ENCODE measurements at places on chromosomes 2 and 18.

- DNase-seq, result no peak
Observed at GRCh38 chr2:154457286-154457685, 241.2 kb upstream of the KCNJ3 start.

DNA sequence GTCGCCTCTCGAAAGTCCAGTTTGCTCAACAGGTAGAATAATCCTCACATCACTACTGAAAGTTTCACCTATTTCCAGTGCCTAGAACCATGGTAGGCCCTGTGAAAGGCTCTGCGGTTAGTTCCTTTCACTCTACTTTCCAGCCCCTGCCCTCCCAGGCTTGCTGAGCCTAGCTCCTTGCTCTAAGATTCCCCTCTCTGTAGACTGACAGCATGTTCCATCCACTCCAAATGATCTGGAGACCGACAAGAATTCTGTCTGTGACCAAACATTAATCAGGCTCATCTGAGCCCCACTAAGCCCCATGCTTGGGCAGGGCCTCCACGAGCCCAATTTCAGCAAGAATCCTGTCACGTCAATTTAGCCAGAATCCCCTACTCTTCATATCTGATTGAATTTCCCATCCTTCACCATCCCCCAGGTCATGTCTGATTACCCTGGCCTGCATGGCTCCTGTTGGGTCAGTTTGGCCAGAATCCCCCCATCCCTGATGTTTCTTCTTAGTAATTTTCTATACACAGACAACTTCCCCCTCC lies 307.0 kb downstream of the ALK start:
- DNase-seq, result no peak

- DNase-seq, result no peak
Observed at GRCh38 chr2:85889627-85890281, 964 bp upstream of the ST3GAL5 start.

GRCh38 chr18:79317703-79318102 lies 78.0 kb upstream of the NFATC1 start:
- DNase-seq, result no peak

- DNase-seq, result no peak
Observed at GRCh38 chr18:36545821-36546427, 248.4 kb downstream of the FHOD3 start.

- peak; percentile 49 for DNase-seq
Observed at GRCh38 chr2:7392076-7392787, 475.0 kb downstream of the RNF144A start.

DNA sequence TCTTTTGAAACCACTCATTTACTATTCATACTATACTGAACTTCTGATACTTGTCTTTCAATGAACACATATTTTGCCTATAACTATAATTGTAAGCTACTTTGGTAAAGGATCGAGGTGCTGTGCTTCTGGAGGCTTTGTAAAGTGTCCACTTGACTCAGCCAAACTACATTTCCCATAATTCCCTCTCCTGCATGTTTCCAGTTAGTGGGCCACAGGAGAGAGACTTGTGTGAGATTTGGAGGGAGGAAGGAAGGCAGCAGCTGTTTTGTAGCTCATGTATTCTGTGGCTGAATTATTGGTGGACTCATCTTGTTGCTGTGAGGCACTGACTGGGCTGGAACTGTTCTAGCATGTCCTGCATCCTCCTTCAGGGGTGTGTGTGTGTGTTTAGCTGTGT lies 328.8 kb downstream of the ARL6IP6 start:
- no peak for DNase-seq

DNA sequence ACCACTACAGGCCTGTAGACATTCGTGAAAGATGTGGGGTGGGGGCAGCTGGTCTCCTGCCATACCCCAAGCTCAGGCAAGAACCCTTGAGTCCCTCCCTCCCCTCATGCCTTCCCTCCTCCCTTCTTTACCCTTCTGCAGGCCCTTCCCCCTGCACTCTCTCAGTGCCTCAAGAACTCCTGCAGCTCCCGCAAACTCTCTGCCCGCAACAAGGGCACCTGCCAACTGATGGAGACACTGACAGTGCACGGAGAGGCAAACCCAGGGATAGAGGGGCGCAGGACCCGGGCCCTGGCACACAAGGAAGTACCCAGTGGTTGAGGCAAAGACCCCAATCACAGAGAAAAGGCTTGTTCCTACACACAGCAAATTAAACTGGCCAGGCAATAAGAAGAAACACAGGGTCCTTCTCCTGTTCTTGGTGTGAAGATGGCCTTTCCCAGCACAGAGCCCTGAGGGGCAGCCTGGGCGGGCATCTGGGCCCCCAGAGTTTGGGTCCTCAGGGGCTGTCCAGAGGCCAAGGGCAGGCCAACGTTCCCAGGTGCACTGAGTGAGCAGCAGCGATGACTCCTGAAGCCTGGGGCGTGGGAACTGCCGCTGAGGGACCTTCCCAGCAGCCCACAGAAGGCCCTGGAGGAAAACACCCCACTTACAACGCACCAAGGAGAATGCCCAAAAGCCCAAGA lies 1.6 kb downstream of the TEKT4 start:
- no peak for DNase-seq

GRCh38 chr2:16470936-16471490 lies 194.6 kb downstream of the CYRIA start:
- DNase-seq, result no peak

DNA sequence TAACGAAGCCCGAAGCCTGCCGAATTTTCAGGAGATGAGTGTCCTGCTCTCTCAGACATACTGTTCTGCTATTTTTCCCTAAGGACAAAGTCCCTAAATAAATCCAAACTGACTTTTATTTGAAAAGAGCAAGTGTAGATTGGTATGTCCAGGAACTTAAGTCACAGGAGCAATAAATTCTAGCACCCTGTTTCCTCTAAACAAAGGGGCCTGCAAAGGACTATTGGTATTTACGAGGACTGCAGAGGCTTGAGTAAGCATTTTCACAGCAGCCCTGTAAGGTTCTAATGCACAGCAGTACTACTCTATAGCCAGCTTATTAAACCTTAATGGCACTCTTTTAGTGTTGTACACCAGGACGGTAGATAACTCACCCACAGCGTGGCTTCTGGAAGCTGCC lies 740.3 kb downstream of the NRXN1 start:
- no peak for DNase-seq

DNA sequence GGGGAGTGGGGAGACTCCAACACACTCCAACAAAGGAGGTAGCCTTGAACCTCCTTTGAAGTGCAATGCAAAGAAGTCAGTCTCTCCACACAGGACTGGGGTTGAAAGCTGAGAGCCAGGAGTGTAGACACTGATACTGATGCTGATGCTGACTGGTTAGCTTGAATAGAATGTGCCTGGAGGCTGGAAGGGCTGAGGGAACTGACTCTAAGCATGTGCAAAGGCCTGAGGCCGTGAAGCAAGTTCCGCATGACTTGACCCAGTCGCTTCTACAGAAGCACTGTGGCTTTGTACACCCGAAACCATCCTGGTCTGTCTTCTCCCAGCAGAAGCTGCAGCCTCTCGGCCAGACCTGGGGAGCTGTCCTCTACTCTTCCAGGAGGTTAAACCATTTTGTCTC lies 10.4 kb downstream of the FOXI3 start:
- DNase-seq, result no peak

- no peak for DNase-seq
Observed at GRCh38 chr2:109321570-109321969, 192.6 kb downstream of the SH3RF3 start.

GRCh38 chr2:152037743-152038435 lies 61.0 kb downstream of the CACNB4 start:
- DNase-seq, result peak; percentile 66

- peak; percentile 55 for DNase-seq
Observed at GRCh38 chr2:46657042-46657504, 177.7 kb downstream of the TMEM247 start.

- DNase-seq, result no peak
Observed at GRCh38 chr18:50791599-50792438, 28.0 kb downstream of the MRO start.

DNA sequence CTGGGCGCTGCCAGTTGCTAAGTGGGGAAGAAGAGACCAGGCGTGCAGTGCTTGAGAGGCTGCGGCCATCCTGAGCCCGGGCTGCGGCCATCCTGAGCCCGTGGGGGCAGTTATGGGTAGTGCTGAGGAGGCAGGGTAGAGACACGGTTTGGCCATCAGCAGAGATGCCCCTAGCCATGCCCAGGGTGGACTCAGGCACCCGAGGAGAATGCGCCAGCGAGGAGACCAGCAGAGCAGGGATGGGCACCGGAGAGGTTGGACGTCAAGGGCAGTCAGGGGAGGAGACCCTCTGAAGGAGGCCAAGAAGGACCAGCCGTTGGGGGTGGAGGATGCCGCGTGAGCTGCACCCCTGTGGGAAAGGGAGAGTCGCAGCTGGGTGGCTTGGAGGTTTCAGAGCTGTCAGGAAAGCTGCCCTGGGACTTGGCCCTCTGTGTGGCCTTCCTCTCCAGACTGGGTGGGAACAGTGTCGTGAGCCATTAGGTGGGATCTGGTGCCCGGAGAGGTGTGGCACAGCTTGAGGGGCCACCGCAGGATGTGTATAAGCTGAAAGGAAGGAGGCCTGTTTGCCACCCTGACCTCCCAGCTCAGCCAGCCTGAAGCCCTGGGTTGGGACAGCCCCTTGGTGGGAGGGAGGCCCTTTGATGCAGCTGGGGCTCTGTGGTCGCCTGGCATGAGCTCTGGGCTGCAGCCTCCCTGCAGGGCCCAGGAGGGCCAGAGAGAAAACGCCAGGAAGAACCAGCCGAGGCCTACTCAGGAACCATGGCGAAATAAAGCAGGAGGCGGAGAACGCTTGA lies 56.0 kb downstream of the SH3BP4 start:
- DNase-seq, result no peak

GRCh38 chr18:46302528-46303485 lies 198.6 kb downstream of the HAUS1 start:
- peak; percentile 2 for DNase-seq

DNA sequence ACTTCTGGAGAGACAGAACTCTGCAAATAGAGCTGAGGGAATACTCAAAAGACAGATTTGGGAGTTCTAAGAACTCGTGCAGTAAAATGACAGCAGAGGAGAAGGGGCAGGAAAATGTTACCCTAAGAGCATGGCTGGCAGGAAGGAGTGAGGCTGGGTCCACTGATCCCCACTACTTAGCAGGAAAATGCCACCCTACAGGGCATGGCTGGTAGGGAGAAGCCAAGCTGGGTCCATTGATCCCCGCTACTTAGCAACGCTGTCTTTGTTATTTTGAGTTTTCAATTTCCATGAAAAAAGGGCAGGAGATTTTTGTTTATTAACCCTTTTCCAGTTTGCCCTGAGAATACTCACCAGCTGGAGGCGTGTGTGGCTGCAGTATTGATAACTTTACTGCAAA lies 100.3 kb upstream of the TMEM200C start:
- DNase-seq, result peak; percentile 47

- DNase-seq, result no peak
Observed at GRCh38 chr18:78246050-78246449, 733.6 kb upstream of the SALL3 start.

- DNase-seq, result no peak
Observed at GRCh38 chr2:234334756-234335155, 162.1 kb downstream of the ARL4C start.

- DNase-seq, result no peak
Observed at GRCh38 chr2:185625604-185626003, 113.0 kb upstream of the FSIP2 start.

DNA sequence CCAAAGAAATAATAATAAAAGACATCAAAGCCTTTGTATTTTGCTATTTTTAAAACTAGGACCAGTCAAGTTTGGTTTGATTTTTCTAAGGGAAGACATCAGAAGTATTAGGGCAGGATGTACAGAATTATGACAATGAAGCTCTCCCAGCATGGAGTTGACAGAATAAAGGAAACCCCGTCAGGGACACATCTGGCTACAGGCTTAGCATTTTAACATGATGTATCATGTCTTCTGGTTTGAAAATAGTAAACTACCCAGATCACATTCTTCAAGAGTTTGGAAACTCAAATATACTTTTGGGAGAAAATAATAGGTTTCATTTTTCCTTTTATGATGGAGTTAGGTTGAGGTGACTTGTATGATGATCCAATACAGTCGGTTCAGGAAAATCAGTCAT lies 552.0 kb upstream of the CDH2 start:
- DNase-seq, result no peak

DNA sequence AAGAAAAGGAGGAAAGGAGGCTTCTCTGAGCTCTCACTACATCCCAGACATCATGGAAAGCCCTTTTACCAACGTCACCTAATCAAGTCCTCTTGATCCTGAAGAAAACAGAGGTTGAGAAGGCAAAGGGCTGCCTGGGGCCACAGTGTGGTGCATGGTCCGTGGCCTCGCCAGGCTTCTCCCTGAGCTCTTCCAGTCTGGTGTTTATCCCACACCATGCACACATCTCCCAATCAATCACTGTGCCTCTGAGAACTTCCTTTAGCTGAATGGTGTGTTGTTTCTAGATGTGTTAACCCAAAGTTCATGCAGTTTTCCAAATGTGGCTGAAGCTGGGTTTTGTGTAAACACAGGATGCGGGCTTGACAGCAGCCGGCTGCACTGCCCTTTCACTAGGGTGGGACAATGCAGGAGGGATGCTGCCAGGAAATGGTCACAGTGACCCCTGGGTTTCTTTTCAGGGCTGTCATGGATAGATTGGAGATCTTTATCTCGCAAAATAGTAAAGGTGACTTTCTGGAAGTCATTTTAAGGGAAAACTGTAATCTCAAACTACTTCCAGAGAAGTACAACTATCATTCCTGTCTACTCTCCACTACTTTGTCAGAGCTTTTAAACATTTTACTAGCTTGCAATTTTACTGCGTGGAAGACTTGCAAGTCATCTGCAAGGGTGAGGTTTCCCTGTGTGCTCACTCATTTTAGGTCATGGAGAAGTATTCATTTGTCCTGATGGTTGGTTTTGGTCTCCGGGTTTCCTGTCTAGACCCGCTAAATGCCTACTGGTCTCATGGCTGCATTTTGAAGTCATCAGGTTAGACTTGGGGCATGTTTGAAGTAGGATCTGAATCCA lies 54.6 kb downstream of the IL1R2 start:
- no peak for DNase-seq

DNA sequence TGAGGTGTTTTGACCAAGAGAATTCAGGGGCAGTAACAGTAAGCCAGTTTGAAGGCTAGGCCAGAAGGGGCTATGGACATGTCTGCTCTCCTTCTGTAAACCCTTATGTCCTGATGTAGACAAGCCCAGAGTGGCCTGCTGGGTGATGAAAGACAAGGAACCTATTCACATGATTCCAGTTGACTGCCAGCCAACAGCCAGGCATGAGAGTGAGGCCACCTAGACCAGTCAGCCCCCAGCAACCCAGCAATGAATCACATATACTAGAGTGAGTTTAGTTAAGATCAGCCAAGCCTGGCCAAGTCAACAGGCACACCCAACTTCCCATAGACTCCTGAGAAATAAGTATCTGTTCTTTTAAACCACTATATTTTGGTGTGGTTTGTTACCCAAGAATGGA lies 1889.7 kb upstream of the CELF4 start:
- DNase-seq, result no peak

GRCh38 chr18:63997606-63998005 lies 27.7 kb downstream of the SERPINB8 start:
- no peak for DNase-seq

- DNase-seq, result no peak
Observed at GRCh38 chr18:58829263-58829662, 35.4 kb upstream of the ZNF532 start.

DNA sequence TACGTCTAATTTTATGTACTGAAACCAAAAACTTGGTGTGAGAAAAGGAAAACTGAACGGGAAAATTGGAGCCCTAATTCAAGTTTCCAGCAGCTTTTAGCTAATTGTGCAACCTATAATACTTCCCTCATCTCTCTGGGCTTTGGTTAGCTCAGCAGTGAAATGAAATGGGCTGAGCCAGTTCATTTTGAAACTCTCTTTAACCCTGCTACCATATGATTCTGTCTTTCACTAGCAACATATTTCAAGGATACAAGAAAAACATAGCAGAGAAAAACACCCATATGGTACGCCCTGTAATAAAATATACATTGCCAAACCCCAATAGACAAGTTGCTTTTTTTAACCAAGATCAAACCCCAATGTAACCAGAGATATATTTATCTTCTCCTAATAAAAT lies 799 bp downstream of the SYT4 start:
- DNase-seq, result no peak

Data from endodermal cell (in vitro differentiated cells).